ENCODE measurements at places on chromosomes 2 and 18.

DNA sequence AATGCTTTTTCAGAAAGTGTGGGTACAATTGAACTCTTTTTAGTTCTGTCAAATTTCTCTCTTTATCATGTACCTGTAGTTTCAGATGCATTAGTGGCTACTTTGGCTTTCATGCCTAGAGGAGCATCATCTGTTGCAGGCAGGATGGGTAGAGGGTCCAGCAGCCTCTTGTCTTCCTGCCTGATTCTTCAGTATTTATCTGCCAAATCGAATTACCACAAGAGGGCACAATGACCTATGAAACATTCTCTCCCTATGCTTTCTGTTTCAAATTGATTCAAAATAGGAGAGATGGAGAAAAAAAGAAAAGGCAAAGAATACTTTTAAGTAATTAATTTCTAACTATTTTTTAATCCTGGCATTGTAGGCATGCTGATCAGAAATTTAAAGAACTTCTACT is 477.2 kb downstream of the TRIB2 start:
- no peaks in the 10 kb centered on the region for H3K36me3 ChIP-seq
- H3K27ac ChIP-seq: no peak overlapping the region
- H3K4me1 ChIP-seq: no peaks in the 10 kb centered on the region

- no peak overlapping the region for H3K4me3 ChIP-seq
- no peaks in the 10 kb centered on the region for H3K4me1 ChIP-seq
- DNase-seq: peak; percentile 85
- peaks cover 16% of the 10 kb centered on the region for H3K36me3 ChIP-seq
- H3K27me3 ChIP-seq: no peaks in the 10 kb centered on the region
Observed at GRCh38 chr18:48663931-48664847, 125.4 kb downstream of the CTIF start.

GRCh38 chr2:100302585-100302892 is 19.8 kb downstream of the LONRF2 start:
- no peak overlapping the region for H3K27ac ChIP-seq

- DNase-seq: peak; percentile 81
- H3K4me1 ChIP-seq: no peaks in the 10 kb centered on the region
- H3K27me3 ChIP-seq: no peaks in the 10 kb centered on the region
- peak overlapping the region; percentile 5 for H3K4me3 ChIP-seq
- peaks cover 2% of the 10 kb centered on the region for H3K36me3 ChIP-seq
Observed at GRCh38 chr18:47756364-47757016, 174.0 kb downstream of the SMAD2 start.

GRCh38 chr2:198414976-198415375 is 610.6 kb downstream of the PLCL1 start:
- DNase-seq: no peak
- H3K4me1 ChIP-seq: no peaks in the 10 kb centered on the region
- no peaks in the 10 kb centered on the region for H3K36me3 ChIP-seq
- H3K27ac ChIP-seq: no peak overlapping the region
- no peaks in the 10 kb centered on the region for H3K27me3 ChIP-seq
- H3K4me3 ChIP-seq: no peak overlapping the region

- H3K36me3 ChIP-seq: no peaks in the 10 kb centered on the region
- no peak overlapping the region for H3K27ac ChIP-seq
- H3K27me3 ChIP-seq: no peaks in the 10 kb centered on the region
- H3K4me1 ChIP-seq: no peaks in the 10 kb centered on the region
Observed at GRCh38 chr18:24465486-24465885, 5.0 kb downstream of the HRH4 start.

GRCh38 chr2:198077477-198077876 is 273.1 kb downstream of the PLCL1 start:
- H3K27me3 ChIP-seq: no peaks in the 10 kb centered on the region
- H3K27ac ChIP-seq: no peak overlapping the region
- H3K36me3 ChIP-seq: no peaks in the 10 kb centered on the region
- no peak for DNase-seq

DNA sequence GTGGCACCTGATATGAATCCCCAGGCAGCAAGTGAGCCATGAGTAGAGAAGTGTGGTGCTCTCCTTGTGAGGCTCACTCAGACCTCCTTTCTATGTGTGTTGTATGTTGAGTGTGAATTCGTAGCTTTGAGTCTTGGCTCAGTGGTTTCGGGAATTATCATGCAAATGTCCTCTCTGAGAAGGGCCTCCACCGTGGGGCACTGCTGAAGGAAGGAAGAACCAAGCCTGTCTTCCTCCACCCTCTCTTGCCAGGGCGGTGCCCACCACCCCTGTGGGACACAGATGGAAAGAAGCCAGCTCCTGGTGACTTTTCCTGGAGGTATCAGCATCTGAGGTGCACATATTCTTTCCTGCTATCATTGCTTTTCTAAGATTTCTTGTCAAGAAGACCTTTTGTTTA is 156.1 kb downstream of the MYT1L start:
- no peaks in the 10 kb centered on the region for H3K36me3 ChIP-seq
- H3K27me3 ChIP-seq: no peaks in the 10 kb centered on the region
- no peak overlapping the region for H3K4me3 ChIP-seq
- DNase-seq: no peak

DNA sequence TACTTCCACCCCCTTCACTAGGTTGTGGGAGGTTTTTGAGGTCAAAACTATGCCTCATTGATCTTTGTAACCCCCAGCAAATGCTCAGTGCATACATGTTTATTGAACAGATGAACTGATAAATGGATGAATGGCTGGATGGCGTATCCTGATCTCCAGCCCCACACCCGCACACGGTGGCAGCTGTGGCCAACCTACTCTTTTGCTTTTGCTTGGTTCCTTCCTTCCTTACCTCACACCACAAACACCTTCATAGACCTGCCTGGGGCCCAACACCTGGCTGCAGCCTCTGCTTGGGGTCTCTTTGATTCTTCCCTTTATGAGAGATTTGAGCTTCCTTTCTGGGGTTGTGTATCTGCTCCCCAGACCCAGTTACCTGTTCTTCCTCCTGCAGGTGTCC is 25.9 kb downstream of the SPP2 start:
- no peaks in the 10 kb centered on the region for H3K4me1 ChIP-seq
- no peak overlapping the region for H3K27ac ChIP-seq
- no peak overlapping the region for H3K4me3 ChIP-seq
- H3K27me3 ChIP-seq: no peaks in the 10 kb centered on the region
- H3K36me3 ChIP-seq: no peaks in the 10 kb centered on the region

DNA sequence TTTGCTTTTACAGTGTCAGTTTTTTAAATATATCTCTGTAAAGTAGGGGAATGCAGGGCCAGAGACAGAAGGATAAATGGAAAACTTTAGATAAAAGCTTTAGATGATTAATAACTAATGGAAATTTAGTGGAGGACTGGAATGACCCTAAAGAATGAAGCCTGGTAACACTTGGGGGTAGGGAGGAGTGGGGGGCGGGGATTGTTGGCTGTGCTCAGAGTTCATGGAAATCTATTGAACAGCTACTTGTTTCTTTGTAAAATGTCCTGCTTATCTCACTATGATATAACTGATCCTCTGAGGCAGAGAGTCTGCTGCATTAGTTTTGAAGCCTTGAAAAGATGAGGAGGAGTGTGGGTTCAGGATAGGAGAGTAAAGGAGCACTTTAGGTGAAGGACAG is 90.5 kb downstream of the TMEM185B start:
- H3K4me3 ChIP-seq: no peak overlapping the region
- H3K27ac ChIP-seq: no peak overlapping the region
- H3K27me3 ChIP-seq: no peaks in the 10 kb centered on the region
- H3K4me1 ChIP-seq: peaks cover 6% of the 10 kb centered on the region
- H3K36me3 ChIP-seq: peaks cover 25% of the 10 kb centered on the region

DNA sequence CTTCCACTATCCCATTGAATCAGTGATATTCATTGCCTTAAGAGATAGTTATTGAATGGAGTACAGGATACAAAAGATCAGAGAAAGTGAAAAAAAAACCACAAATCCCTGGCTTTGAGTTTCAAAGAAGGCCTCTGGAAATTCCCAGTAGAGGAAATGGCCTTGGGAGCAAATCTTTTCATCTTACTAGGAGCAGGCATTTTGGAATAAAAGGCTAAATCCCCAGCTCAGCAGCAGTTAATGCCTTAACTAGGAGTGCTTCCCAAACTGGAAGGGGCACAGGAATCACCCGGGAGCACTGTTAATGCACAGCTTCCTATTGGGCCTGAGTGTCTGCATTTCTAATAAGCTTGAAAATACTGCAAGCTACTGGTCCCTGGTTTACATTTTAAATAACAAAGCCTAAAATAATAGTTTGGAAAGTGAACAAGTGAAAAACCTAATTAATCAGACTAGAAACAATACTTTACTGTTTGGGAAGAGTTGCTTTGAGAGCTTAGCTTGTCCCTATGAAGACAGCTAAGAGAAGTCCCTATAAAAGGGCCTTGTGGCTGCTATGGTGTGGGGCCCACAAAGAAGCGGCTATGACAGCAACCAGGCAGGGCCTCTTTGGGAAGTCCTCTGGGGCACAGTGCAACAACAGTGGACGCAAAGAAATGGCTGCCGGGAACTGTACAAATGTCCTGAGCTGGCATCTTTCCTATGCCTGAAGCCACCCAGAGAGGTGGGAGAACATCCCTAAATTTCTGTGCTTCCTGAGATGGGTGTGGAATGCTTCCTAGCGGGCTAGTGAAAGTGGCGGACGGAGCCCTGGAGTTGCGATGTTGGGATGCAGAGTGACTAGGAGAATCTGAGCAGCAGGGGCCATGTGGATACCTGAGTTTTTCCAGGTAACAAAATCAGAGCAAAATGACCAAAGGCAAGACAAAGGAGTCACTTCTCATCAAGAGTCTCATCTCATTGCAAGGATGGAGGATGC is 117.1 kb upstream of the KLHL14 start:
- peaks cover 9% of the 10 kb centered on the region for H3K4me1 ChIP-seq
- 0 out of 3 replicates have a peak, but pooled peaks cover under 1% of the 10 kb centered on the region for H3K36me3 ChIP-seq
- H3K27ac ChIP-seq: no peak overlapping the region
- H3K27me3 ChIP-seq: no peaks in the 10 kb centered on the region
- DNase-seq: peak; percentile 33

DNA sequence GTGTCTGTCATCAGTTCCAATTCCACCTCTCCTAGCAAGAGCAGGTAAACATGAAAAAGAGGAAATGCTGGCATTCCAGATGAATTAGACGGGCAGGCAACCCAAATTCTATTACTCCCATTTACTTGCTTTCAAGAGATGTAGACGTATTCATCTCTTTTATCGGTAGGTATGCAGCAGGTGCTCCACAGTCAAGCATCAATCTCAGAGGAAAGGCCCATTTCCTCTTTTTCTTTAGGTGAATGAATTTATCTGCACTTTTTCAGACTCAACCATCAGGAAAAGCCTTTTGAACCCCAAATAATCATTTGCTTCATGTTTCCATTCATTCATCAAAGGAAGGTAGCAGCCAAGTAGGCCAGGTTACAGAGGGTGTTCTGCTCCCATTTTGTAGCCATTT is 27.9 kb downstream of the DPYSL5 start:
- no peak overlapping the region for H3K27ac ChIP-seq
- H3K36me3 ChIP-seq: no peaks in the 10 kb centered on the region
- H3K4me1 ChIP-seq: no peaks in the 10 kb centered on the region
